Naive thymus-derived CD4-positive, alpha-beta T cell (primary cell): ENCODE measurements at places on chromosomes 5 and 9.
A peak's percentile ranks its signal among the peaks of the same experiment; 100 is the strongest.

- H3K4me3 ChIP-seq: no peak overlapping the region
- H3K4me1 ChIP-seq: peaks cover 12% of the 10 kb centered on the region
Measured at GRCh38 chr5:56532466-56532865, 282.9 kb upstream of the MAP3K1 start.

GRCh38 chr5:178298283-178298807 is 65.7 kb upstream of the PHYKPL start:
- H3K4me3 ChIP-seq: no peak overlapping the region
- H3K27ac ChIP-seq: no peak overlapping the region
- no peaks in the 10 kb centered on the region for H3K36me3 ChIP-seq

DNA sequence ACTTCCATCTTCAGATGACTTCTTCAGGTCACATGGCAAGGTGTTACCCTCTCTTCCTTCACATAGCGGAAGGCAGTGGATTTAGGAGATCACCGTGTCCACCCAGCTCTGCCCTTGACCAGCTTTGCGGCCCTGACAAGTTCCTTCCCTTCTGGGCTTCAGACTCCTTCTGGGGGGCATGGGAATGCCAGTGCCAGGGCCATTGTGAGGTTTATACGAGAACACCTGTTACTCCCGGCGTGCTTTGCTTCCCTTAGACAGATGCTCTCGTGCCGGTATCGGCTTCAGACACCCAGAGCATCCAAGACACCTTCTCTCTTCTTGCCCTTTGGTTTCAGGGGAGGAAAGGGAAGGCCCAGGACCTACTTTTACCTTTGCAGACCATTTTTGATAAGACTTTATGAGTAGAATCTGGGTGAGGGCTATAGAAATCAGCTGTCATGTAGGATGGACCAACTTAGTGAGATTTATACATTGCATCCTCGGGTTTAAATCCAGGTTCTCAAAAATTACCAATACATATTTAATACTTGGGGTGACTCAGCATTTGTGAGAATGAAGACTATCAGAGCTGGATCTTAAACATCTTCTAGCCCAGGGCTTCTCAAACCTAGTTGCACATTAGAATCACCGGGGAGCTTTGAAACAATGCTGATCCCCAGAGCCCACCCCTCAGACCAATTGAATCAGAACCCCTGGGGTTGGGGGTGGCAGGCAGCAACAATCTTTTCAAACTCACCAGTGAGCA is 138.2 kb downstream of the MVB12B start:
- H3K4me3 ChIP-seq: no peak overlapping the region
- H3K4me1 ChIP-seq: peaks cover 16% of the 10 kb centered on the region
- H3K36me3 ChIP-seq: no peaks in the 10 kb centered on the region

DNA sequence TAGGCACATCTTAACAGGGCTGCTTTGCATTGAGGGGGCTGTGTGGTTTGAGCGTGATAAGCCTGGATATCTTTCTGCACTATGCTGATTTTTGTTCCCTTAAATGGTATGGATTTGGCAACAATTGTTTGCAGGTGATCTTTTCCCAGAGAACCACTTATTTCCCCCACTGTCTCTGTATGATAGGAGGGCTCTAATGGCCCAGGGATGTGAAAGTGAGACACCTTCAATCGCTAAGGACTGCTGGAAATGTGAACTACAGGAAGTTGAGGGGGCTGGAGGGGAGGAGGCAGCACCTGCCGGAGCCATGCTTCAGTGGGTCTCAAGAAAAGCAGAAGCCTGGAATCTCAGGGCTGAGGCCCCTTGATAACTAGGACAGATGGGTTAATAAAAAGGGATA is 29.4 kb downstream of the SYK start:
- no peaks in the 10 kb centered on the region for H3K27me3 ChIP-seq
- H3K4me1 ChIP-seq: no peaks in the 10 kb centered on the region
- no peak for DNase-seq
- no peak overlapping the region for H3K4me3 ChIP-seq

DNA sequence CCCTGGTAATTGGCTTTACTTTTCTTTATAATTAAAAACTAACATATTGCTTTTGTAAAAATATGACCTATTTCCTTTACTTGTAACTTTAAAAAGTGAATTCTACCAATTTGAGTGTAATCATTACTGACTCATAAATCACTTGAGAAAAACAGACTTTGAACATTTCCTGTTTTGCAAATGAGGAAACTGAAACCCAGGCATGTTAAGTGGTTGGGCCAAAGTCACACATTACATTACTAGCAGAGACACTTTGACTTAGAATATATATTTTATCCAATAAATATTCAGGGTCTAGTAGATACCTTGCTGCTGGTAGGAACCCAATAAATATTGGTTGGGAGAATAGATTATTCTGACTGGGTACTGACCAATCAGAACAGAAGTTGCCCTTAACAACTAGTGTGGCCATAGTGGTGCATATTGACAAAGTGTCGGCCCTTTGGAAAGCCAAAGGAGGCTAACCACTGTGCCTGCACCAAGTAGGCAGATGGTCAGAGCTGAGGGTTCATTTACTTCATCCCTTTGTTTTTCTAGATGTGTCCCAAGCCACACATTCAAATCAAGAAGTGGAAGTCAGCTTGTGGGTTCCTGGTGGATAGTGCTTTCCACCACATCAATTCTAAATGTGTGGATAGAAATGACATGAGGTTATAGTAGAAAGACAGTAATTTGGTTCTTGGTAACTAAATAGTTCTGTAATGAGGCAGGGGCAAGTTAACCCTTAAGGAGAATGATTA is 365.1 kb upstream of the RIOK2 start:
- no peak for DNase-seq
- H3K27ac ChIP-seq: no peak overlapping the region
- H3K4me1 ChIP-seq: peaks cover 27% of the 10 kb centered on the region
- H3K36me3 ChIP-seq: no peaks in the 10 kb centered on the region

GRCh38 chr5:72494623-72495124 is 12.5 kb downstream of the ZNF366 start:
- no peaks in the 10 kb centered on the region for H3K4me1 ChIP-seq
- H3K27me3 ChIP-seq: no peaks in the 10 kb centered on the region
- H3K36me3 ChIP-seq: no peaks in the 10 kb centered on the region
- H3K4me3 ChIP-seq: no peak overlapping the region
- no peak overlapping the region for H3K27ac ChIP-seq

DNA sequence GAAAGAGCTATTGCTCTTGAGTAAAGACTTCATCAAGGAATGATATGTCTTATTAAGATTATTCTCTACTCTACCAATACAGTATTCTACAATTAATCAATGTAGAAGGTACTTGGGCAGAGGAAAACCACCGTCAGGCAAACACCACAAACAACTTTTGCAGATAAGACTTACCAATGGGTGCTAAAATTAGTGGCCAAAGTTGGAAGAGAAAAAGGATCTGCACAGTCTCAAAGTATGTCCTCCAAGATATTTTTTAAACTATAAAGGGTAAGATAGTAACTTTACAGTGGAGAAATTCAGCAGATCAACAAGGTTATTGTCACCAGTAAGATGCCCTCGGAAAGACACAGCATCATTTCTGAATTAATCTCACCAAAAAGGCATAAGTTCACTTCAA is 38.9 kb downstream of the NRG2 start:
- no peaks in the 10 kb centered on the region for H3K4me1 ChIP-seq
- DNase-seq: no peak

DNA sequence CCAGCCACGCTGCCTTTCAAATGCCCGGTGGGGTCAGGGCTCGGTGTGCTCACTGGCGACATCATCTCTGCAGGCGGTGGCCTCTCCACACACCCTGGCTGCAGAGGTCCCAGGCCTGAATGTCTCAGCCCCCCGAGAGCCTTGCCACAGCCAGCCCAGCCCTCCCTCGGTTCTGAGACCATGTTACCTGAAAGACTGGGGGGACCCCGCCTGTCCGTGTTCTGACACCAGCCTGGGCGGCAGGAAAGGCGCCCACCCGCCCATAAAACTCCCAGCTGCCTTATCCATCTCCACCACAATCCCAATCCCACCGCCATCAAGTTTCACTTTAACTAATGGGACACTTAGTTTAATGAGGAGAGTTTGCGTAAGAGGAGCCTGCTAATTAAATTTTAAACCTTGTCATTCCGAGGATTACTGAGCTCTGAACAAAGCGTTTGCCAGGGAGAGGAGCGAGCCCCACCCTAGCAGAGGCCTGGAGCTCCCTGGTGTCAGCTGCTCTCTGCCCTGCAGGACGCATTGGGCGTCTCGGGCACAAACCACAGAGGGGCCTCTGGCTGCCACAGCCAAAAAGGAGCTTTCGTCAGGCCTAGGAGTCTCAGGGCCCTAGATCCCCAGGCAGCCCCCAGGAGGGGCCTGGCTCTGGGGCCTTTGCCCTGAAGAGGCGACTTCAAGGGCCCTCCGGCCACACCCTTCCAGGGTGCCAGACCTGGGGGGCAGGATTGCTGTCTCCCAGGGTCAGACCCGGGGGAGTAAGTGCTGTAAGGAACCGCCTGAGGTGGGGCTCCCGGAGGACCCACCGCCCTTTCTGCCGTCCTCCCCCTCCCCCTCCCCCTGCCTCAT is 15.3 kb downstream of the LHX3 start:
- no peaks in the 10 kb centered on the region for H3K27me3 ChIP-seq
- no peak overlapping the region for H3K4me3 ChIP-seq
- H3K27ac ChIP-seq: no peak overlapping the region

- H3K36me3 ChIP-seq: no peaks in the 10 kb centered on the region
- peak; percentile 56 for DNase-seq
- no peaks in the 10 kb centered on the region for H3K27me3 ChIP-seq
Measured at GRCh38 chr5:54518146-54518817, 723 bp downstream of the SNX18 start.

DNA sequence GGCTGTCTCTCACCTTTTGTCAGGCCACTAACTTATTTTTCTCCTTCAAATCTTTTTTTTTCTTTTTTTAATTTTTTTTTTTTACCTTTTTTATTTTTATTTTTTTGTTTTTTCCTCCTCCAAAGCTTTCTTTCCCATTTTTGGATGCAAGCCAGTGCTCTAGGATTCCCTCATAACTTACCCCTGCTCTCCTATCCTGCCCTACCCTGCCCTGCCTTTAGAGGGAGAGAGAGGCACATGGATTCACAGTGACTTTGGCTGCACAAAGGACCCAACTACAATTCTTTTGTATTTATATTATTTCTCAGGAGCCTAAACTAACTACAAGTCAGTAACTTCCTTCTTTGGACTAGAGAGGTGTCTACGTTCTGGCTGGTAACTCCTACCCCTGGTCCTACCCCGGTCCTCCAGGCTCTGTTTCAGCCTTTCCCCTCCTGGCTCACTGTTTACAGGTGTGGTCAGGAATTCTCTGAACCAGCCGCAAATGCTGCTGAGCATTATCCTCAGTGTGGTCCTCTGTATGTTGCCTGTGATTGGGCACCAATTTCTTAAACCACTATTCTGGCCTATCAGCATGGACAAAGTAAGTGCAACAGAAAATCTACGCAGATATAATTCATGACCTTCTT is 8.4 kb upstream of the RUSC2 start:
- H3K36me3 ChIP-seq: no peaks in the 10 kb centered on the region
- no peaks in the 10 kb centered on the region for H3K4me1 ChIP-seq
- H3K27me3 ChIP-seq: no peaks in the 10 kb centered on the region
- H3K4me3 ChIP-seq: no peak overlapping the region
- no peak for DNase-seq
- no peak overlapping the region for H3K27ac ChIP-seq

DNA sequence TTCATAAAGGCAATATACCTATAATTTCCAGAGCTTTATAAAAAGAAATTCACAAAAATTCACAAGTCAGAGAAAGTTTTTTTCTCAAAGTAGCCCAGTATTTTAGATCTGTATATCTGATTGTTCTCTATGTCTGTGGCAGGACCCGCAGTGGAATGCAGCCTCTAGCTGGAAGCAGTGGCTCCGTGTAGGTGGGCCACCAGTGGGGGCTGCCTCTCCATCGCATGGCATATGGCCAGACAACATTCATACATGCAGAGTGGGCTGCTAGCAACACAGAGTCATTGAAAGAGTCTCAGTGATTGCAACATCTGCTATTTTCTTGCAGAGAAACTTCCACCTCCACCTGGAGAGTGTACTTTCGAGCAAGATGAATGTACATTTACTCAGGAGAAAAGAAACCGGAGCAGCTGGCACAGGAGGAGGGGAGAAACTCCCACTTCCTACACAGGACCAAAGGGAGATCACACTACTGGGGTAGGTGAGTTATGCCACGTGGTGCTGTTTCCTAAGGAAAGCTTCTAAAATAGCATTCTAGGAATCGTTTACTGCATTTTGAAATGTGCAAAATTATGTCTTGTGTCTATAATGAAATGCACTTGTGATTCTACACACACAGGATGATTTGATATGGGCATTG is 88.5 kb upstream of the SMC5 start:
- H3K27me3 ChIP-seq: no peaks in the 10 kb centered on the region
- H3K4me3 ChIP-seq: no peak overlapping the region
- H3K36me3 ChIP-seq: no peaks in the 10 kb centered on the region
